ENCODE measurements at places on chromosomes 16 and 17.

DNA sequence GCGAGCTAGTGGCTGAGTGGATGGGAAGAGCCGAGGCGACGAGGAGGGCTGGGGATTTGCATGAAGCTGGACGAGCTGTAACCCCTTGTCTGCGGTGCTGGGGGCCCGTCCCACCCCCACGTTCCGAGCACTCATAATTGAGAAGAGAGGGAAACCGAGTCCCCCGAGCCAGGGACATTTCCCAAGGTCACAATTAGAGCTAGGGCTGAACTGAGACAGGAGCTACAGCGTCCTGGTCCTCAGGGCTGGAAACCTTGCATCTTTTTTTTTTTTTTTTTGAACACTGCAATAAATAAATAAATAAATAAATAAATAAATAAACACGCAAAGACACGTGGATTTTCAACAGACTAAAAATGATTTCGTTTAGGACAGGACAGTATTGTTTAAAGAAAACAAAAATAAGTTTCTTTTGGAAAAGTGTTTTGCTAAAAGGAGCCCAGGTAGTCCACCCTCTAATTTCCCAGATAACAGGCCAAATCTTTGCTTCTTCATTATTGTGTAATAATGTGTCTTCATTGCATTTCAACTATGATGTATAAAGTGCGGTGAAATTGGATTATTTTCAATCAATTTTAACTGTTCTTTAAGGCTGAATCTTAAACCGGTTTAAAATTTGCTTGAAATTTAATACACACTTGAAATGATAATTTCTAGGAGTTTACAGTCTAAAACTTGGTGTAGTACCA is 992 bp downstream of the GDPD1 start:
- DNase-seq = no peak

- DNase-seq = no peak
These were observed 6.0 kb downstream of the ST3GAL2 start for GRCh38 chr16:70432723-70433457.

DNA sequence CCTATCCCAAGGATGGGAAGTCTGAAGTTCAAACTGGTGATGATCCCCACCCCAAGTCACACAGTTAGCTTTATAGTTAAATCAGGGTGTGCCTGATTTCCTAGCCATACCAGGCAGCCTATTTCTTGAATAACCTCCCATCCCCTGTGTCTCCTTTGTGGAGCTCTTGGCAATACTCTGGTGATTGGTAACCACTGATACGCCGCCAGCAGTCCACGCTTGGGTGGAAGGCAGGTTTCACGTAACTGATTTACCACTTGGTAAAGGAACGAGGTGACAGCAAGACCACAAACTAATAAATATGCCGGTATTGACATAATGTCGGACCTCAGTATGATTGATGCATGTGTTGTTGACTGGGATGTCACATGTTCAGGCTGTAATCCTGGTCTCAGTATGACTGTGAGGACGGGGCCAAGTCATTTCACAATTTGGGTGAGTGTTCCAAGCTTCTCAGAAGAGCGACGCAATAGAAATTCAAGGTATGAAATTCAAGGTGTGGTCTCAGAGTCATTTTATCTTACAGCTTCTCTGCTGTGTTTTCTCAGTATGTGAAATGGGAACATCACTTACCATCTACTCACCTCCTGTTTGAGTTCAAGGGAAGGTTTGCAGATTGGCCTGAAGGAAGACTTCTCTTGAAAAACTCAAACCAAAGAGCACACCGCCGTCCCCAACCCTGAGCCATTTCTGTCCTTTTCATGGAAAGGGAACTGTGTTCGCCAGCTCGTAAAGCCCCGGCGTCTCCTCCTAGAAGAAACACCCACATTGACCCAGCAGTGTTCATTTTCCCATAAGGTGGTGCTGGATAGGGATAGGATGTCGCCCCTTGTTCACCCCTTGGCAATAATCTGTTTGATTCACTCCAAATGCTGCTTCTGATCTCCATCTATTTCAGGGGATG is 678.9 kb downstream of the WWOX start:
- no peak for DNase-seq

GRCh38 chr16:12132290-12132689 is 155.8 kb downstream of the SNX29 start:
- DNase-seq = no peak

GRCh38 chr17:41792845-41793783 is 6.6 kb upstream of the JUP start:
- no peak for DNase-seq

DNA sequence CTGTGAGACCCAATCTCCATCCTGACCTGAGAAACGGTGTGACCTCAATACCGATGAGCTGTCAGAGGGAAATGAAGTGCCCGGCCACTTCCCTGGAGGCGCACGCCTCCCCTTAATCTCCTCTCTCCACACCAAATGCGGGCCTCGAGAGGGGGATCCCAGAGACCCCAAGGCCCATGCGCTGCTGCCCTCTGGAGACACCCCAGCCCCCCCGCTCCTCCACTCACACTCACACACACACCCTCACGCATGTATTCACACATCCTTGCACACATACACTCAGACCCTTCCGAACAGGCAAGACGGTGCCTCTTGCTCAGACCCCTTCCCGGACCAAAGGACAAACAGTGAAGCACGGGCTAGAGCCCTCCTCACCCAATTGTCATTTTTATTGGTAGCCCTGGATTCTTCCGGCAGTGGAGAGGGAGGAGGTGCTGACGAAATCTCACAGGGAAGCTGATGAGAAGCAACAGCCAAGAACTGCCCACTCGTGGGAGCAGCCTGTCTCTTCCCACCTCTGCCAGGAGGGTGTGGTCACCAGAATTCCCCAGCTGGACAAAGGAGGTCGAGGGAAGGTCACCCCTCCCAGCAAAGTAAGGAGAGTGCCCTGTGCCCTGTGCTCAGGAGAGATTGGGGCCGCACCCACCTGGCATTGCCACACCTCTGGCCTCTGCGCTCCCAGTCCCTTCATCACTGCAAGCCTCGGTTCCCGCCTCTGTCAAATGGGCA is 136.0 kb upstream of the TNRC6C start:
- DNase-seq = no peak

- DNase-seq = no peak
These were observed 169.5 kb upstream of the CHMP6 start for GRCh38 chr17:80822021-80822699.

All from NCI-H748 treated with DMSO at 0.1 percent for 48 hours (cell line).